ENCODE measurements at places on chromosomes 4 and X.

GRCh38 chrX:13014111-13015096 lies 30.0 kb downstream of the FAM9C start:
- DNase-seq: no peak

DNA sequence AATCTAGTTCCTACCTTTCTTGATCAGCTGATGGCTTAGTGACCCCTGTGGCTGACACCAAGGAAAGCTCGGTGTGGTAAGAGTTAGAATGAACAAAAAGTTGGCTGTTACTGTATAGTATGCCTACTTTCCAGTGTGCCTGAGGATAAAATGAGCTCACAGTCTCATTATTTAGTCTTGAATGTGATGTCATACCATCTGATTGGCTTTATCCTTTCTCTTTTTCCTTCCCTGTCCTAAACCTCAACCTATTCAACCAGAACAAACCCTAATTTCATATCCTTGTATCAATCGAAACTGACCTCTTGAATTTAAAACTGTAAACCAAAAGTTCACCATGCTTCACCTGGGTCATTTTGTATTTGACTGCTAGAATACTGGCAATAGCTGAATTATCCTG lies 156.4 kb downstream of the PPARGC1A start:
- no peak for DNase-seq

DNA sequence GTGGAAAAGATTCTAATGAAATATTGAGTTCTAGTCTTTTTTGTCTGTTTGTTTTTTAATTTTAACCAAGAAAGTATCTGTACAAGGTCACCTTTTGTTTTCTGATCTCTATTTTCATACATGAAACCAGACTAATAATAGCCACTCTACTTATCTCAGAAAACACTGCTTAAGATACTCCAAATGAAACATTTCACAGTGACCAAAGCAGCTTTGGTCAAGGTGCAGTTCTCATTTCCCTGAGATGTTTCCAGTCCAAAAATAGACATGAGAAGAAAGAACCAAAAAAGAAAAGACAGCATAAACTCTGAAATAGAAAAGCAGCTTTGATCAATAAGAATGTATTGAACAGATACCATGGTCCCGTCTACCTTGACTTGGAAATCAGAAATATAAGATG lies 782.8 kb downstream of the RAB28 start:
- DNase-seq: no peak

DNA sequence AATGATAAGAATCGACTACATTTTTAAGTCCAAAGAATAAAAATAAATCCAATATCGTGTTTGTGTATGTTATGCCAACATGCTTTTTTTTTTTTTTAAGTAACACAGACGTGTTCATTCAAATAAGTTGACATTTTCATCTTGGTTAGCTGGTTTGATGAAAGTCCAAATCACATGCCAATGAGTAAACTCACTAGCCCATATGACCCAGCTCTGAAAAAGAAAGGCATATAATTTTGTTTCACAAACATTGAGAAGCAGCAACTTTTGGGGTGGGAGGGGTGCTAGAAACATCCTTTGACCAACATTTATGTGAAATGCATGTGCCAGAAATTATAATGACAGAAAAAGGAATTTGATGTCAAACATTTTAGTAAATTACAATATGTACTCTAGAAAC lies 61.6 kb upstream of the SPP1 start:
- DNase-seq: peak; percentile 14

DNA sequence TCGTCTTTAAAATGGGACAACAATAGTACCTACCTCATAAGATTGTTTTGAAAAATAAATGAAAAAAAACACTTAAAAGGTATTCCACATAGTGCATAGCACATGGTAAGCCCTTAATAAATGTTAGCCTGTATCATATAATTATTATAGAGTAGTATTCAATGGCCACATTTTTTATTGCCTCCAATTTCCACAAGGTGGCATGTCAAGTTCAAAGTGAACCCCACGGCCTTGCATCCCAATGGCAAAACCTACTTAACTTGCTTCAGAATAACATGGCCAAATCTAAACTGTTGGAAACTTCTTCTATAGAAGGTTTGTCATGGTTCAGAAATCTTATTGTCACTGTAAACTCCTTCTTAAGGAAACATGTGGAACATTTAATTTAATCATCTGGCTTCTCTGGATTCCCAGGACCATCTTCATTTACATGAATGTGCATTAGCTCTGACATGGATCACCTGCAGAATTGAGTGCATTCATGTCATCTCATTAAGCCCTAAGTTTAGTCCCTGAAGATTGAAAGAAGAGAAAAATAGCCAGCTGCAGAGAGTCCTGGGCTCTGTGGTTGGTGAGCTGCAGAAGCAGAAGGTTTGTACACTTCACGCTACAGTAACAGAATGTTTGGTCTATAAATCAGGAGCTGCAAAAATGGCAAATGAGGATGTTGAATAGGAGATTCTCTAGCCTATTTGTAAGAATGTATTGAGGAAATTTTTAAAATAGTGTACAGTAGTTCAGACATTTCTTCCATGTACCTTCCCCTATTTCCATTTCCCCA lies 61.0 kb downstream of the ANXA3 start:
- DNase-seq: peak; percentile 55

GRCh38 chrX:71107762-71108360 lies 1.3 kb upstream of the CXorf65 start:
- DNase-seq: no peak
